Lower lobe of right lung (tissue), 2 donors: ENCODE measurements at places on chromosomes 3 and 15. TPM values are rescaled to one million over a fixed set of nuclear protein-coding genes. Genes with fewer than 3 reads are reported as not detected.

The ROBO2 gene
- 11.8 TPM for total RNA-seq

The MOBP gene
- 0.18 TPM for total RNA-seq

The TRIM42 gene
- not detected for total RNA-seq

The EHHADH gene
- total RNA-seq = 11.5 TPM

The CDHR4 gene
- total RNA-seq = 9.6 TPM

The AGBL1 gene
- 12.0 TPM for total RNA-seq

The ABI3BP gene
- 108 TPM for total RNA-seq

The AQP9 gene
- total RNA-seq = 60.3 TPM

The GOLGA8Q gene
- not detected for total RNA-seq

The SFMBT1 gene
- 17.3 TPM for total RNA-seq

The AP3S2 gene
- total RNA-seq = 36.9 TPM

The WDR6 gene
- total RNA-seq = 157 TPM

The SLC25A36 gene
- total RNA-seq = 91.5 TPM

The SPSB4 gene
- total RNA-seq = 0.80 TPM

The ENTPD3 gene
- 4.3 TPM for total RNA-seq

The EFHB gene
- 5.6 TPM for total RNA-seq

The GOLGA6A gene
- not detected for total RNA-seq

The GOLGA6L1 gene
- total RNA-seq = not detected

The PHLDB2 gene
- 33.6 TPM for total RNA-seq

The ACKR4 gene
- 8.5 TPM for total RNA-seq

The AADACL2 gene
- 0.21 TPM for total RNA-seq
